Activated CD4-positive, CD25-positive, alpha-beta regulatory T cell (primary cell): ENCODE measurements at places on chromosomes 1 and 21.

DNA sequence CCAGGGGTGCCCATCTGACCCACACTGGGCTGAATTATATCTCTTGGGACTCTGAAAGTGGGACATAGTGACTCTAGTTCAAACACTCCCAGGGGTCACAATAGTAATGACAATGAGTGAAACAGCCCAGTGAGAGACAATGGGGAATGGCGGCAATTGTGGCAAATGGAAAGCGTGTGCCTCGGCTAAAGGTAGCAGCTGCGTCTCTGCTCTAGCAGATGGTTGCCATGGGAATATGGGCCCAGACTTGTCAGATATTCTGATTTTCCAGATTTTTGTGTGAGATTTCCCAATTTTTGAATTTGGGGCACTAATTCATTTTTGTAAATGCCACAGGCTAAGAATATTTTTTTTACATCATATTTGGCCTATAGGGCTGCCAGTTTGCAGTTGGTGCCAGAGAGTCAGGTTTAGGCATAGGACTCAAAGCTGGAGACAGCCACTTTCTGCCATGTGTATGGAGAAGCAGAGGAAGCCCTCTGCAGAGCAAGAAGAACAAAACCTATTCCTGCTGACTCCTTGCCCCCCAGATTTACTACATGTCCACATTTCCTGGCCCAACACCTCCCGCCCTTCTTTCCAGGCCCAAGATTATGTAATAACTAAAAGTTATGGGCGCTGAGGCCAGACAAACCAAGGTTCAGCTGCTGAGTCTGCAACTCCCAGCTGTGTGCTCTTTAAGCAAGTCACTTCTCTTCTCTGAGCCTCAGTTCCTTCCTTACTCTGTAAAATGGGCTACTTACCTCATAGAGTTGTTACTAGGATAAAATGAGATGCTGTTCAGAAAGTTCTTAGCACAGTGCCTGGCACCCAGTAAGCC, 21.6 kb upstream of the PTP4A2 start:
- DNase-seq, result no peak

DNA sequence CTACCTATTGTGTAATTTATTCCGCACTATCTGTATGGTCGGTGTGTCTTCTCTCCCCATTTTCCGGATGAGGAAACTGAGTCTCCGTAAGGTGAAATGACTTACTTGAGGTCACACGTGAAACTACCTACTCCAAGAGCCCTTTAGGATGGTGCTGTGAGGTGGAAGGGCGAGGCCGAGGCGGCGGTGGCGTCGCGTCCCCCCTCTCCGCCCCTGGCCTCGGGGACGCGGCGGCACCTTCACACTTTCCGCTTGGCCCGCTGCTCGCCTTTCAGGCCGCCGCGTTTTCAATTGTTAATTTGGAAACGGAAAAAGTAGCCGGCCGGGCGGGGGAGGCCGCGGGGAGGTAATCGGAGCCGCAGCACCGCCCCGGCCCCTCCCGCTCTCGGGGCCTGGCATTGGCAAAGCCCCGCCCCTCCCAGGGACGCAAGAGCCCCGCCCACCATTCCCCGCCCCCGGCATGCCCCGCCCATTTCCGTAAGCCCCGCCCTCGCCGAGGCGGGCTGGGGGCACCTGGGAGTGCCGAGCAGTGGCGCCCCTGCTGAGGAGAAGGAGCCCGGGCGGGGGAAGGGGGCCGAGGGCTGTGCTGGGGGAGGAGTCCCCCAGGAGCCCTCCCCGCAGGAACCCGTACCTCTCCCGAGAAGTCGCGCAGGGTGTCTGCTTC, 18.6 kb downstream of the KCNQ4 start:
- peak; percentile 77 for DNase-seq

DNA sequence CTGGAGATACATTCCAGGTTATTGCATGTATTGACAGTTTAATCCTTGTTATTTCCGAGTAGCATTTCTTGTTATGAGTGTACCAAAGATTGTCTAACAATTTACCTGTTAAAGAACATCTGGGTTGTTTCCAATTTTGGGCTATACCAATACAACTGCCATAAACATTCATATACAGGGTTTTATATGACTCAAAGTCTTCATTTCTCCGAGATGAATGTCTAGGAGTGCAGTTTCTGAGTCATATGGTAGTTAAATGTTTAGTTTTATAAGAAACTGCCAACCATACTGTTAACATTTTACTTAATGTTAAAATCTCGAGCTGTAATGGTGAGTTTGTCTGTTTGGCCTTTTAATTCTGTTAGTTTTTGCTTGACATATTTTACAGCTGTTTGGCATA, 10.0 kb downstream of the RAB4A start:
- DNase-seq, result no peak

- no peak for DNase-seq
Observed at GRCh38 chr1:23452011-23452411, 27.5 kb upstream of the TCEA3 start.

DNA sequence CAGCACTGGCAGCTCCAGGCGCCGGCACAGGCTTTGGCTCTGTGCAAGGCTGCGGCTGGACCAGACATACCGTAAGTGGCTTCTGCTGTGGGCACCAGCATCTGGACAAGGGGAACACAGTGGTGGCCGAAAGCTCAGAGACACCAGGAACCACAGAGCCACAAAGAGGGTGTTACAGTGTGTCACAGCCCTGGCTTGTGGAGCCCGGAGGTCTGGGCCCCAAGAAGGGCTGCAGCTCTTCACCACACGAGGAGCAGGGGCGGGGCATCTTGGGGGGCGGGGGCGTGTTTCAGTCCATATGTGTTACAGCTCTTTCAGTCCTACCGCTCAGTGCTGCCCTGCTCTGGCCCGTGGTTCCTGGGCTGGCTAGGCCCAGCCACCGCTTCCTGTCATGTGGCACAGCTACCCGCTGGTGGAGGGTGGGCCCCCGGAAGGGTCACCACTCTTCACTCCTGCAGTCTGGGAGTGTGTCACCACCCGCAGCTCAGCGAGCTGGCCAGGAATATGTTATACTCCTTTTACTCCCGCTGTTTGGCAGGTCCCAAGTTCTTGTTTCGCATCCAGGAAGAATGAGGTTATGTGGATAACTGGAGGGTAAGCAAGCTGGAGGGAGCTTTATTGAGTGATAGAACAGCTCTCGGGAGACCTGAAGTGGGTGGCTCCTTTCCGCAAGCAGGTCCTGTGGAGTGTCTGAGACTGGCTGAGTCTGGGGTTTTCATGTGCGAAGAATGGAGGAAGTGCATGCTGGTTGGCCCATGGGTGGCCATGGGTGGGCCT, 3.3 kb upstream of the LSM10 start:
- no peak for DNase-seq

DNA sequence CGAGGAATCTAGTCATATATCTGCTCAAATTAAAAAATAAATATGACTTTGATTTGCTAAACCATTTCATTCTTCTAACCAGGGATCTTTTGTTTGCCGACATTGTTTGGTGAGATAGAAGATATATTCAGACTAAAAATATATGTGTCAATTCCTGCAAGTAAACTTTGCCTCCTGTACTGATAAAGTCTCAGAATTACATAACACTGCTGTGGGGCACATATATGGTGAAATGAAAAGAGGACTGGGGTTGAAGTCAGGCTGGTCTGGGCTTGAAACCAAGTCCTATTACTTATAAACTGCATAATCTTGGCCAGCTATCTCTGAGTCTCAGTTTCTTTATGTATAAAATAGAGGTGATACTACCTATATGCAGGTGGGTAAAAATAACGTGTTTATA, 9.8 kb downstream of the SCMH1 start:
- no peak for DNase-seq

DNA sequence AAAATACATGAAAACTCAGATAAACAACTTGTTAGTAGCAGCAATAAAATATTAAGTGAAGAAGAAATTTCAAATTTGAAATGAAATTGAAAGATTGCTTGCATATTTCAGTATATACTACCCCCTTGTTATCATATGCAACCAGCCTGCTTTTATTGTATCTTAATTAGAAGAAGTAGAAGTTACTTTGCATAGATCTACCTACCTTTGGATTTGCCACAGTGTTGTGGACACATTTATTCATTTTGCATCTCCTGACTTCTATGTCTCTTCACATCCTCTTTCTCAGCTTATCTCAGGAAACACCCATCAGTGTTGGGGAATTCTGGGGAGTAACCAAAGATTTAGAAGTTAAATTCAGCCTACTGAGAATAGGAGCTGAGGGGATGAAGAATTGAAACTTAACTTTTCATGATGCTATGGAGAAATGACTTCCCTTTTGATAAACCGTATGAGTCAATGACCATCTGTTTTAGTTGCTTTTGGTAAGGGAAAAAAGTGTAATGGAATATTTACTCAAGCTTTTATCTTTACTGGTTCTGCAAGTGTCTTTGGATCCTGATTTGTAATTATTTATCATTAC, 96.9 kb downstream of the RGL1 start:
- no peak for DNase-seq
